ENCODE measurements at places on chromosomes 13 and 19.
A peak's percentile ranks its signal among the peaks of the same experiment; 100 is the strongest.

GRCh38 chr13:71339005-71339404 is 528.0 kb downstream of the DACH1 start:
- no peak for DNase-seq

- no peak for DNase-seq
These were observed 31.1 kb downstream of the NFIC start for GRCh38 chr19:3397266-3398022.

- no peak for DNase-seq
These were observed 64.5 kb downstream of the CEBPG start for GRCh38 chr19:33437821-33438671.

GRCh38 chr19:3780786-3781304 is 5.3 kb downstream of the MATK start:
- no peak for DNase-seq

GRCh38 chr19:37691881-37692504 is 27.6 kb downstream of the ZNF607 start:
- peak; percentile 85 for DNase-seq

DNA sequence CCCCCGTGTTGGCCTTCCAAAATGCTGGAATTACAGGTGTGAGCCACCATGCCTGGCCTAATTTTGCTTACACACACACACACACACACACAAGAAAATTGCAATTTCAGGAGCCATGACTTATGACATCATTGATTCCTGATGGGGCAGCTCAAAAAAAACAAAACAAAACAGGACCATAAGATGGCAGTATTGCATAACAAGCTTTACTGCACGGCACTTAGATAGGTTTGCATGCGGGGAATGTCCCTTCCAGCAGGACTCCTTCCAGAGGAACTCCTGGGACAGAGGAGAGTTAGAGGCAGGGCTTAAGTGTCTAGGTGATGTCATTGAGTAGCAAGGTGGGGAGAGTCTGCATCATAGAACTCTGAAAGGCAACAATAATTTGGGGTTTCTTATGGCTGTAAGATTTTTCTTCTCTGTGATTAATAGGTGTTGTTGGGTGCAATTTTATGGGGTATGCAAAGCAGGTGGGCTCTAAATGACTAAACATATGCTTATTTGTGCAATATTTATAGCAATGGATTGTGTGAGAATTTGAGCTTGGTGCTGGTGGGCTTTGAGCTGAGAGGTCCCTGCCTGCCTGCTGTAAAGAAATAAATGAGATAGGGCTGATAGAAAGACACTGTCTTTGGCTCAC is 9.0 kb upstream of the ACSBG2 start:
- peak; percentile 48 for DNase-seq

DNA sequence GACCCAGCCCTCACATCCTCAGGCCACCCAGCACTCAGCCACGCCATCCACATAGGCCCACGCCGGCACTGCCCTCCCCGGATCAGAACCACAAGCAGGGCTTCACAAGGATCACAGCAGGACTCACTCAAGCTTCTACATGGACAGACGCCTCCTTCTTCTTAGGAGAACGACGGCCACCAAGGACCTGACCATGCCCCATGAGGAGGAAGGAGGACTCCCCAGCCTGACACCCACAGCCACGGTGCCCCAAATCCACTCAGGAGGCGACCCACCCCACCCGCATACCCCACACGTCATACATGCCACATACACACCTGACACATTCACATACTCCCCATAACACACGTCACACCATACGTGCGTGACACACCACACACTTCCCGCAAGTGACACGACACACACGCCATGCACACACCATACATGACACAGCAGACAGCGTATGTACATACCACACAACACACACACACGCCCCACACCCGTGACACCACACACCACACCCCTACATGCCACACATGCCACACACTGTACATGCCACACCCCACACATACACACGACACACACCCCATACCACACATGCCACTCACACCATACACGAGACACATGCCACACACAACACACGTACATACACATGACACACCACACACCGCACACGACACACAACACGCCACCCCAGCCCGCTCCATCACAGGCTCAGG is 50.4 kb downstream of the MLLT1 start:
- no peak for DNase-seq

- DNase-seq: no peak
These were observed 7.0 kb downstream of the ZNF737 start for GRCh38 chr19:20558571-20558970.

- no peak for DNase-seq
These were observed 202.1 kb downstream of the TBC1D4 start for GRCh38 chr13:75279834-75280369.

- DNase-seq: no peak
These were observed 68.5 kb upstream of the GPR183 start for GRCh38 chr13:99375738-99376080.

- DNase-seq: no peak
These were observed at the start of gene APC2 for GRCh38 chr19:1449467-1450442. APC2 (plus strand) TSS chr19:1450121; CDS start chr19:1453002, 2,881 bp downstream.

DNA sequence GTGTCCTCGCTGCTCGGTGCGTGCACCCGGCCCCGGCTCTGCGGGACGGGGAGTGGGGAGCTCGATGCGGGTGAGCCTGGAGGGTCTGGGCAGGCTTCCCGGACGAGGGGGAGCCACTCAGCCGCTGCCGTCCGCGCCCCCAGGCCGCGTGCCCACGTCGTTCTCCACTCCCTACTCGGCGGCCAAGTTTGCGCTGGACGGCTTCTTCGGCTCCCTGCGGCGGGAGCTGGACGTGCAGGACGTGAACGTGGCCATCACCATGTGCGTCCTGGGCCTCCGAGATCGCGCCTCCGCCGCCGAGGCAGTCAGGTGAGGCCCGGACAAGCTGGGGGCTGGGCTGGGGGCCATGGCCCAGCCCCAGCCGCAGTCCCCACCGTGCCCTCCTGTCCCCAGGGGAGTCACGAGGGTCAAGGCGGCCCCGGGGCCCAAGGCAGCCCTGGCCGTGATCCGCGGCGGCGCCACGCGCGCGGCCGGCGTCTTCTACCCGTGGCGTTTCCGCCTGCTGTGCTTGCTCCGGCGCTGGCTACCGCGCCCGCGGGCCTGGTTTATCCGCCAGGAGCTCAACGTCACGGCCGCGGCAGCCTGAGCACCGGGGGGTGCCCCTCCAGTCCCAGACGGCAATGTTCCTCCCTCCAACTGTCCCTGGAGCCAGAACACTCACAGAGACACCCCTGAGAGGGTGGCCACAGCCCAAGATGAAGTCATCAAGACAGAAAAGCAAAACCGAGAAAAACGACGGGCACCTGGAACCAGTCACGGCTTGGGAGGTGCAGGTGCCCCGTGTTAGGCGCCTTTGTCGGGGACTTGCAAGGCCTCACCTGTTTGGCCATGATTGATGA is 2.5 kb upstream of the RPL36 start:
- no peak for DNase-seq

DNA sequence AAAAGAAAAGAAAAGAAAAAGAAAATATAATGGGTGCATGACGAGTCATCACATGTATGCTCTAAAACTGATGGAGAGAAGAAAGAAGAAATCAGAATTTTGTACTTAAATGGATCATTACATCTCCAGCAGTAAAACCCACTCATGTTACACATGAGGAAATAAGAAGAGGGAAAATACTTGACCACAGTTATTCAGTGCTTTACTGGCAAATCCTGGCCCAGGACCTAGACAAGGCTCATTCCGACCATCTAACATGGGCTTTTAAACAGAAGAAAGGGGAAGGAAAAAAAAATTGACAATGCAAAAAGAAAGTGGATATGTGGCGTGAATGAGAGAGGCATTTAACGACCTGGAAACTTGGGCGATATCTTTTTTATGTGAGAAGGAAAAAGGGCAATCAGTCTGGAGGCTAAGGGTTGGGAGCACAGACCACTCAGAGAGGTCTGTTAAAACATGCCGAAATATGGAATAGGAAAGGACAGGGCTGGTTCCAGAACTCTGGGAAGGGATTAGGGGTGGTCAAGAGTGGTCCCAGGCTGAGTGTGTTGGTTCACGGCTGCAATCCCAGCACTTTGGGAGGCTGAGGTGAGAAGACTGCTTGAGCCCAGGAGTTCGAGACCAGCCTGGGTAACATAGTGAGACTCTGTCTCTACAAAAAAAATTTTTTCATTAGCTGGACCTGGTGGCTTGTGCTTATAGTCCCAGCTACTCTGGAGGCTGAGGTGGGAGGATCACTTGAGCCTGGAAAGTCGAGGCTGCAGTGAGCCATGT is 1.6 kb downstream of the SIGLECL1 start:
- DNase-seq: no peak

GRCh38 chr19:44719262-44719701 is 20.3 kb downstream of the CEACAM16 start:
- no peak for DNase-seq

- DNase-seq: peak; percentile 67
These were observed 61.3 kb upstream of the POMP start for GRCh38 chr13:28597641-28598040.
